ENCODE measurements at places on chromosomes 2 and 18. TPM values are rescaled to one million over a fixed set of nuclear protein-coding genes. Genes with fewer than 3 reads are reported as not detected.

The MAP2 gene
- 0.86 TPM for total RNA-seq

The ATG4B gene
- total RNA-seq = 47.0 TPM

The MYO7B gene
- total RNA-seq = 0.29 TPM

The REG1B gene
- total RNA-seq = not detected

The MATN3 gene
- total RNA-seq = 11.4 TPM

The ACTG2 gene
- not detected for total RNA-seq

The FARSB gene
- 43.1 TPM for total RNA-seq

The NYAP2 gene
- not detected for total RNA-seq

The KLHL29 gene
- total RNA-seq = 5.2 TPM

The LIPG gene
- total RNA-seq = 0.34 TPM

The CCDC74B gene
- 6.1 TPM for total RNA-seq

The DYSF gene
- total RNA-seq = 0.55 TPM

The IMMT gene
- 108 TPM for total RNA-seq

The GPR35 gene
- total RNA-seq = 0.65 TPM

The CFC1 gene
- not detected for total RNA-seq

The MYO5B gene
- total RNA-seq = 8.9 TPM

The TCF23 gene
- total RNA-seq = not detected

The THSD7B gene
- total RNA-seq = not detected

The PFN4 gene
- 1.6 TPM for total RNA-seq

The PLEKHH2 gene
- 2.3 TPM for total RNA-seq

The LHCGR gene
- total RNA-seq = not detected

The CRACDL gene
- total RNA-seq = 3.2 TPM

The UPP2 gene
- total RNA-seq = not detected

The NT5C1B gene
- not detected for total RNA-seq

The MC2R gene
- not detected for total RNA-seq

The ALK gene
- not detected for total RNA-seq

The PMAIP1 gene
- total RNA-seq = 18.0 TPM

The FBXO36 gene
- total RNA-seq = 1.4 TPM

The CPS1 gene
- total RNA-seq = 10.4 TPM

The ITGA6 gene
- 58.2 TPM for total RNA-seq

The GALNT14 gene
- 41.6 TPM for total RNA-seq

The OSBPL6 gene
- total RNA-seq = 9.2 TPM

The VIL1 gene
- 0.24 TPM for total RNA-seq

The INHBB gene
- total RNA-seq = 22.9 TPM

The PNPT1 gene
- total RNA-seq = 30.4 TPM

The G6PC2 gene
- not detected for total RNA-seq

The CAPN10 gene
- 25.9 TPM for total RNA-seq

The UGT1A3 gene
- not detected for total RNA-seq

The ARHGAP25 gene
- total RNA-seq = 0.16 TPM

The CTAGE1 gene
- total RNA-seq = not detected

The PTMA gene
- 1,450 TPM for total RNA-seq

The RGPD8 gene
- total RNA-seq = 3.1 TPM

The CHRNG gene
- not detected for total RNA-seq

Data from A549 treated with GW870086 at 1 μM for 4 hours (cell line).